Activated T-cell treated with anti-CD3 and anti-CD28 coated beads, Interleukin-2, amount 50 U/mL, for 48 hours (primary cell): ENCODE measurements at places on chromosomes 6 and 20.

DNA sequence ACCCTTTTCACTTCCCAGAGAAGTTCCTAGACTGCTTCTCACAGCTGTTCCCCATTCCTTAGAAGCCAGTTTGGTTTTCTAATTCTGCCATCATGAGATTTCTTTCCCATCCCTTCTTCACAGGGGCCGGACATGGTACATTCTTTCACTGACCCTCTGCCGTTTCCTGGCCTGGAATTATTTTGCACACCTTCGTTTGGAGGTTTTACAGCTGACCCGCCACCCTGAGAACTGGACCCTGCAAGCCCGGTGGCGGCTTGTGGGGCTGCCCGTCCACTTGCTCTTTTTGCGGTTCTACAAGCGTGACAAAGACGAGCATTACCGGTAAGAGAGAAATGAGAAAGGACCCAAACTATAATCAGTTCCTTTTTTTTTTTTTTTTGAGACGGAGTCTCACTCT, 4.2 kb downstream of the C6orf136 start:
- DNase-seq: no peak

DNA sequence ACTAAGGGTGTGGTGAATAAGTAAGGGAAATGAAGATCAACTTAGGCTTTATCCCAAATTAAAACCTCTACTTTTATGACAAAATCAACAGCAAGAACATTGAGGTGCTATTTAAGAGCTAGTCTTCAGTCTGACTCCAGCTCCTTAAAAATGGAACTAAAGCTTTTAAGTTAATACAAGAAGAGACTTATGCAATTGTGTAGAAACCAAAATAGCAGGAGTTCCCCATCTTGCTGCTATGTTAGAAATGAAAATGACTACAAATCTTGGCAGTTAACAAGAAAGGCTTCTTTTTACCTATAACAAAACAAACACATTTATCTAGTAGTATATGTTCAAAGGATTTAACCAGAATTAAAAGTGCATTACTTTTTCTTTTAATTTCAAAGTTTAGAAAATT, 25.7 kb downstream of the HMGN3 start:
- DNase-seq: no peak

DNA sequence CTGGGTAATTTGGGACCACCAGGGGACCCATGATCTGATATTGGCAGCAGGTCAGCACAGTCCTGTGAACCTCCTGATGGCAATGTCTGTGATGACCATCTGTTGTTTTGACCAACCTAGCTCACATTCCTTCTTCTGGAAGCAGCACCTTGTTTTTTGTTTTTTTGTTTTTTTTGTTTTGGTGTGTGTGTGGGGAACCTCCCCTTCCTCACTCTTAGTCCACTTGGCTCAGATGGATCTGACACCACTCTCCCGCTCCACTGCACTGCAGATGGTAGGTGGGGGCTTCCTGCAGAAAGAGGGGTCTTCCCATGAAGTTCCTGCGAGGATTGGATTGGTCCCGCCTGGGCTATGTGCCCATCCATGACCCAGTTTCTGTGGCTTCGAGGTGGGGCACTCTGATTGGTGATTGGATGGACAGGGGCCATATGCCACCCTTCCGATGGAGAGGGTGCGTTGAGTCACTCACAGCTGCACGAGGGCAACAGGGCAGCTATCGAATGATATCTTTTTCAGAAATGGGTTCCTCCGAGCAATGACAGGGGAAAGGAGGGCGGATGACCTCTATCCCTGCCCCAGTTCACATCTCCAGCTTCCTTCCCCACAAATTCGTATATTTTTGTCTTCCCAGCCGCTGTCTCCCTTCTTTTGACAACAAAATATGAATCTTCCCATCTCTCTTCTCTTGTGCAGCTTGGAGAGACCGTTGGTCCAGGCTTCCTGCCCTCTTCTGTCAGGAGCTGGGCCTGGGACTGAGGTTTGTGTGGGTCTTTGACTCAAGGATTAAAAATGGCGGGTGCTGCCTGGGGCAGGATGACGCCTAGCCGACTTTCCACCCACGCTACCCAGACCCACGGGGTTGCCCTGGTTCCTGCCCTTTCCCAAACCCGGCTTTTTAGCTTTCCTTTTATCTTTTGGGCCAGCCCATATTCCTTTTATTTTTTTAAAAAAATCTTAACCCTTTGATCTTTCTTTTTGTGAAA, 132.1 kb upstream of the KCNG1 start:
- no peak for DNase-seq

DNA sequence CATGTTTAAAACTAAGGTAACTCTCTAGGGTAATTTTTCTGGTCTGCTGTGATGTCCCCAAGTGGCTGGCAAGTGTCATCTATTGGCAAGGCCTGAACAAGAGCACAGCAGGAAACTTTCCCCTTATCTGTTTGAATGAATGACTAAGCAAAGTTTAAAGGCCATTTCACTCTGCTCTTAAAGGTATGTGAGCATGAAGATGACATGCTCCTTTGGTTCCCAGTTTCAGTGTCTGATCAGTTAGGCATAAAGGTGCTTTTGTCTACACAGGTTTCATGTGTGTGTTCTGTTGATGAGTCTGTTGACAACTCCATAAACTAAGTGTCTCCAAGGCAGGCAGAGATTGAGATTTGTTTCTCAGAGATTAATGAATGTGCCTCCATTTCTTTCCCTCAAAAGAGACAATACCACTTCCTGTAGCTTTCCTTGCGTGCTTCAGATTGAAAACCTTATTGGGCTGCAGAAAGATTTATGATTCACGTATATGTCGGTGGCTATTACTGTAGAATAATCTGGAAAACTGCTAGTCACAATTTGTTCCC, 83.9 kb downstream of the MAP3K7 start:
- no peak for DNase-seq

GRCh38 chr6:32666420-32667300, at the start of gene HLA-DQB1:
Gene HLA-DQB1, minus strand, starts transcription at chr6:32666657. Its CDS starts 50 bp downstream, at chr6:32666607.
- peak; percentile 60 for DNase-seq

DNA sequence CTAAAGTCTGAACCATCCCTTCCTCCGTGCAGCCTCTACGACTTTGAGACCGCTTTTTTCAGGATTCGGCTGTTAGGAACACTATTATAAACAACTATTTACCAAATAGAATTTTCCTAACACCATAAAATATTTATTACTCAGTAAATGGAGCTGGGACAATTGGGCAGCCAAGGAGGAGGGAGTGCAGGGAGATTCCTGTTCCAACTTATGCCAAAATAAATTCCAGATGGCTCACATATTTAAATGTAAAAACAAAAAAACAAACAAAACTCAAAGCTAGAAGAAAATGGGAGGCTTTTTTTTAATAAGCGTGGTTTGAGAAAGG, 48.1 kb downstream of the TCP11 start:
- no peak for DNase-seq

DNA sequence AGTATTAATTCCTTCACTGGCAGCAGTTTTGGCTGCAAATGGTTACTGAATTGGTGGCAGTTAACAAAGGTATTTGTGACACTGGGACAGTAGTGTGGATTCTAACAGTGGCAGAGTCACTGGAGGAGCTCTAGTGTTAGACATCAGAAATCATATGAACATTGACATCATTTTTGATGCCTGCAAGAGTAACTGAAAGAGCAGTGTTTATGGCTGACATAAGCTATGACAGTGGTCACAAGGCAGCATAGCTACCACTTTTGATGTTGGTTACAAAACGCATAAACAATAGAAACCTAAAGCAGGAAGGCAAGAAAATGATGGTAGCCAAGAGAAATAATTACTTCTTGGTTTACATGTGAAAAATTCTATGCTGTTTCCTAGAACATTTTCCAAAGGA, 326.7 kb upstream of the MAN1A1 start:
- no peak for DNase-seq

DNA sequence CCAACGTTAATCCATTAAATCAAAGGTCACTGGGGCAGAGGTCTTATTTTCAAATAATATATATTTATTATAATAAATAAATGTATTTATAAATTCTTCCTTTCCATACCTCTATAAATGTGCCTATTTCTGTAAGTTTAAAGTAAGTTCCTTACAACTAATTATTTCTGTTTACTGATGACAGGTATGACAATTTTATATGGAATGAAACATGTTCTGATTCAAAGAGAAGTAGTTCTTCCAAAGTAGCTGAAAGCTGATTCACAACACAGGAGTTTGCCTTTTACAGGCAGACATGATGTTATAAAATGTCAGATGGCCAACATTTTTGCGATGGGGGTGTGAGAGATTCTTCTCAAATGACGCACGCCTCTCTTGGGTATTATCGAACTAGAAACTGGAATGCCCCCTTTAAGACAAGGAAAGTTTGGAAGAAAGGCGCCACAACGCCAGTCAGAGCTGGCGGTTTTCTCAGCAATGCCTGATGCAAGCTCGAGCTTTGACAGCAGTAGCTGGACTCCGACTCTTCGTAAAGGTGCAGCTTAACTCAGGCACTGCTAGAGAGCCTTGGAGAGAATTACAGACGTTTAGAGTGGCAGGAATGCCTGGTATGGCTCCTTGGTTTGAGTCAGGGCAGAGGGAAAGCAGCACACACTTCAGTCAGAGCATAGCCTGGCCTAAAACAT, 92.1 kb downstream of the FOXC1 start:
- DNase-seq: no peak

DNA sequence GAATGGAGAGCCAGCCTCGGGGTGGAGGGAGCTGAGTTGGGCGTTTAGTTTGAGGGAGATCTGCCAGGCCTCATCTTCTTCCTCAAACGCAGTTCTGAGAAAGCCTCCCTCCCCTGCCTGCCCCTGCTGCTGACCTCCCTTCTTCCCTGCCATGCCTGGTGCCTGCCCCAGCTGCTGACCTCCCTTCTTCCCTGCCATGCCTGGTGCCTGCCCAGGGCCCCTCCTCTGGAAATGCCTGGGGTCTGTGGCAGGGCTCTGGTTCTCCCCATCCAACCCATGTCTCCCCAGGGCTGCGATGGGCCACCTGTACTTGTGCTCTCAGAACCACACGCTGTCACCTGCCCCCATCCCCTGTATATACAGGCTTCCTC, 114.6 kb downstream of the VEGFA start:
- no peak for DNase-seq
